ENCODE measurements at places on chromosomes 1 and 21.
A peak's percentile ranks its signal among the peaks of the same experiment; 100 is the strongest.

GRCh38 chr1:176897350-176898236, 266.9 kb downstream of the ASTN1 start:
- DNase-seq, result no peak

DNA sequence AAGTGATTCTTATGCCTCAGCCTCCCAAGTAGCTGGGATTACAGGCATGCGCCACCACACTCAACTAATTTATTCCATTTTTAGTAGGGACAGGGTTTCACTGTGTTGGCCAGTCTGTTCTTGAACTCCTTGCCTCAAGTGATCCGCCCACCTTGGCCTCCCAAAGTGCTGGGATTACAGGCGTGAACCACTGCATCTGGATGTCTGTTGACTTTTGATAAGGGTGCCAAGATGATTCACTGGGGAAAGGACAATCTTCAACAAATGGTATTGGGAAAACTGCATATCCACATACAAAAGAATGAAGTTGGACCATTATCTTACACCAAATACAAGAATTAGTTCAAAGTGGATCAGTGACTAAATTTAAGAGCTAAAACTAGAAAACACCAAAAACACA, 19.8 kb downstream of the RO60 start:
- no peak for DNase-seq

GRCh38 chr1:211613951-211614350, 35.0 kb upstream of the SLC30A1 start:
- DNase-seq, result no peak

- DNase-seq, result no peak
These were observed 1.9 kb downstream of the PSMG1 start for GRCh38 chr21:39181205-39181818.

DNA sequence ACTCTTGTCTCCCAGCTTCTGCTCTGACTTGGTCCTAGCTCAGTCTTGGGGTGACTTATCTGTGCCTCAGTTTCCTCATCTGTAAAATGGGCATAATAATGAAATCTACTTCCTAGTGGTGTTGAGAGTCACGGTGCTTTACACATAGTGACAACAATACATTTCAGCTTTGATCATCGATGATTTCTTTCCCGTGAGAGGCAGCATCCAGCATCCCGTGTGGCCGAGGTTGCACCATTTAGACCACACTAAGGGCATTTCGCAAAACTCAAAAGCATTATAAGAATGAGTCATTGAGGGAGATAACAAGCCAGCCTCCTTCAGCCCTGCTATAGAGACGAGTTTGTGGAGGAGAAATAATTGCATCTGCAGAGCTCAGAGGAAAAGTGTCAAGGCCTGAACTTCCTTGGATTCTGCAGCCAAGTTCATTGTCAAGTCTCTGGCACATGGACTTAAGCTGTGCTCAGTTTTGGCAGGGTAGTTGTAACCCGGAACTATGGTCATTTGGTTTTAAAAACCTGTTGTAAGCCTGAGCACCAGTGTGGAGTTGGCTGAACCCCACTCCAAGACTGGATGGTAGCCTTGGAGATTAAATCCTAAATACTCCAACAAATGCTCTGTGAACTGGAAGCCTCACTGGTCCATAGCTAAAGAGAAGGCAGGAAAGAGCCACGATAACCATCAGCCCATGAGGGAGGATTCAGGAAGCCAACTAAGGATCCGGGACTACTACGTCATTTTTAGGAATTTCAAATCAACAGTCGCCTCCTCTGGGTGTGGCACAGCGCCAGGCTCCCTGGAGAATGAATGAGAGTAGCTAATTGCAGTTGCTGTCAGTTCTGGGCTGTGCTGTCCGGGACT, 64.2 kb downstream of the TCP10L start:
- no peak for DNase-seq

- DNase-seq, result no peak
These were observed 6.2 kb upstream of the B3GALT2 start for GRCh38 chr1:193192586-193192985.

DNA sequence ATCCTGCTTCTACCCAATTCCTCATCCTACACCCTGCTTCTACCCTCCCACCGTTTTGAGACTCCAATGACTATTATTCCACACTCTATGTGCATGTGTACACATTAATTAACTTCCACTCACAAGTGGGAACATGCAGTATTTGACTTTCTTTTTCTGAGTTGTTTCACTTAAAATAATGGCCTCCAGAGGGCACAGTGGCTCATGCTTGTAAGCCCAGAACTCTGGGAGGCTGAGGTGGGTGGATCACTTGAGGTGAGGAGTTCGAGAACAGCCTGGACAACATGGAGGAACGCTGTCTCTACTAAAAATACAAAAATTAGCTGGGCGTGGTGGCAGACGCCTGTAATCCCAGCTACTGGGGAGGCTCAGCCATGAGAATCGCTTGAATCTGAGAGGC, 464.8 kb downstream of the PTBP2 start:
- DNase-seq, result no peak

DNA sequence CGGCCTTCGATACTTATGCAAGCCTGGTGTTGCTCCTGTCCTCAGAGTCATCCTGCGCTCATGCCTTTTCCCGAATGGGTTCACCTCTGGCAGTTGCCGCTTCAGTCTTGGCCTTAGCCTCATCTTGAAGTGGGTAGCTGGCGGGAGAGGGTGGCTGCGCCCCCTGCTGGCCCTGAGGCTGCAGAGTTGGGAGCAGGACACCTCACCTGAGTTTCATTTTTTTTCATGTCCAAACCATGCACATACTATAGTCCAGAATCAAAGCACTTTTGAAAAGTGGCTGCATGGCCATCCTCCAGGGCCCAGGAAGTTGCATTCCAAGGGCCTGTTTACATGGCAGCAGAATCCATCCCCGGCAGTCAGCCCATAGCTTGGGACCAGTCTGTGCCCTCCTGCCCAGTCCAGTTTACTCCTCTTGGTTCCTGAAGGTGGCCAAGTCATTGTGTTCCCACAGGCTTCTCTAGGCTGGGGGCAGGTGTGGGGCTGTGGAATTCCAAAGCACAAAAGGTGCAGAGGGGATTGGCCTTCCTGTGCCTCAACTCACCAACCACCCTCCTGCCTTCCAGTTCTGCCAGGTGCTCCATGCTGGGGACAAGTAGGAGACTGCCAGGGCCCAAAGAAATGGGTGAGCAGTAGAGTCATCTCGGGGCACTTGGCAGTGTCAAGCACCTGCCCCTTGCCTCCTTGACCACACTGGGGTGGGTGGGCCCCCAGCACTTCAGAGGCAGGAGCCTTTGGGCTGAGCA, 44.0 kb downstream of the YARS1 start:
- peak; percentile 64 for DNase-seq

DNA sequence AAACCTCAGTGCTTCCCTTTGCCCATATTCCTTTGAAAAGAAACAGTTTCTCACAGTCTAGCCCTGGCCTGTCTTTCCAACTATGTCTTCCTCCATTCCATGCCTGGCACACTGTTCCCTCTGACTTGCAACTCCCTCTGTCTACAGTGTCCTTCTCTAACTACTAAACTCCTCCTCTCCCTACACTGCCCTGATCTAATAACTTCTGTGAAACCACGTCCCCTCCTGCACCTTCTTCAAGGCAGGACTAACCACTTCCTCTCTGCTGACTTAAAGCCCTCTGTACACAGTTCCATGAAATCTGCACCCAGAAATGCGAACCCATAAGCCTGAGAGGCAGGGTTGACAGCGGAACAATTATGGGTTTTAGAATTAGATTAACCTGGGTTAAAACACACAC, 62.2 kb upstream of the ATP1B1 start:
- peak; percentile 47 for DNase-seq

GRCh38 chr21:28298251-28298672, 694.4 kb downstream of the LTN1 start:
- DNase-seq, result no peak

GRCh38 chr1:162319493-162320175, 57.0 kb downstream of the SPATA46 start:
- no peak for DNase-seq

- DNase-seq, result no peak
These were observed 77.9 kb upstream of the EXO1 start for GRCh38 chr1:241770115-241770514.

GRCh38 chr21:19353256-19353655, 949.7 kb upstream of the TMPRSS15 start:
- no peak for DNase-seq

GRCh38 chr1:232628335-232629249, 1.3 kb downstream of the SIPA1L2 start:
- no peak for DNase-seq

- DNase-seq, result no peak
These were observed 34.2 kb upstream of the ABCD3 start for GRCh38 chr1:94383966-94384408.

DNA sequence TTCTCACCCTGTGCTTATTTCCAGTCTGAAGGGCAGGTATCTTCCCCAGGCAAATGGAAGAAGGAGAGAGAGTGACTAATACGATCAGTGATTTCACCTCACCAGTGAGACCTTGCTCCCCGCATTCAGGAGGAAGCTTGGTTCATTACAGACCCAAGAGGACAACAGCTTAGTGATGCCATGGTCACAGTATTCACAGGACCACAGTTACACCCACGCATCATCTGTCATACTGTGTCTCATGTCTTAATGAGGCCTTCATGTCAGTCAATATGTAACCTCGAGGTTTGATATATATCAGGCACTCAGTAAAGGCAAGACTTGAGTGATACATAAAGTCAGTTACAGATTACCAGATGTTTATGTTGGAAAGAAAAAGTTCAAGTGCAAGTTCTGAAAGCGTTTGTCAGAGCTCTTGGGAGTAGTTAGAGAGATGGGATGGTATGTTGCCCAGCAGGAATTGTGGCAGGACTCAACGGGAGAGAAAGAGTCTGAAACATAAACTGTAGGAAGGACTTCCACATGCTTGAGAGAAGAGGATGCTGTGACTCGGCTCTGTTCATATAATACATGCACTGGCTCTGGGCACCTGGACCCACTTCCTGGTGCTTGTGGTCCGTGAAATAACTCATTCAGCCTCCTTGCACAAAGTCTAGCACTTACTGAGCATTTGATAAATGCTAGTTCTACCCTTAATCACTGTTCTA, 33.3 kb downstream of the GNPAT start:
- DNase-seq, result no peak

- DNase-seq, result no peak
These were observed 712 bp downstream of the TEKT2 start for GRCh38 chr1:36084497-36085115.

GRCh38 chr1:114156538-114157274, 3.0 kb upstream of the SYT6 start:
- no peak for DNase-seq

- DNase-seq, result no peak
These were observed 254.7 kb downstream of the NFIA start for GRCh38 chr1:61337037-61337436.

DNA sequence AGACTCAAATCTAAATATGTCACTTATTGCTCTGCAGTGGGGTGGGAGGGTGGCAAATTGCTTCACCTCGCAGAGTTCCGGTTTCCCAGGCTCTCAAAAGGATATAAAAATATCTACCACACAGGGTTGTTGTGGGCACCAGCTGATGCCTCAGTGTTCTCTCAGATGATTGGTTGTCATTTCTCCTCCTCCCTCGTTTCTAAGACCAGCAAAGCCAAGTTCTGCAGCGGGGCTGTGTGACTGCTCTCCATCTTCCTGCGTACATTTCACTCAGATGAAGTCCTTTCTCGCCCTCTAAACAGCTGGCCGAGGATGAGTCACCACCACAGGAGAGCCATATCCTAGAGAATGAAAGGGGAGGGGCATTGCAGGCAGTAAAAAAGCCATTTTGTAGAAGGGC, 35.0 kb upstream of the VWA5B1 start:
- DNase-seq, result no peak

DNA sequence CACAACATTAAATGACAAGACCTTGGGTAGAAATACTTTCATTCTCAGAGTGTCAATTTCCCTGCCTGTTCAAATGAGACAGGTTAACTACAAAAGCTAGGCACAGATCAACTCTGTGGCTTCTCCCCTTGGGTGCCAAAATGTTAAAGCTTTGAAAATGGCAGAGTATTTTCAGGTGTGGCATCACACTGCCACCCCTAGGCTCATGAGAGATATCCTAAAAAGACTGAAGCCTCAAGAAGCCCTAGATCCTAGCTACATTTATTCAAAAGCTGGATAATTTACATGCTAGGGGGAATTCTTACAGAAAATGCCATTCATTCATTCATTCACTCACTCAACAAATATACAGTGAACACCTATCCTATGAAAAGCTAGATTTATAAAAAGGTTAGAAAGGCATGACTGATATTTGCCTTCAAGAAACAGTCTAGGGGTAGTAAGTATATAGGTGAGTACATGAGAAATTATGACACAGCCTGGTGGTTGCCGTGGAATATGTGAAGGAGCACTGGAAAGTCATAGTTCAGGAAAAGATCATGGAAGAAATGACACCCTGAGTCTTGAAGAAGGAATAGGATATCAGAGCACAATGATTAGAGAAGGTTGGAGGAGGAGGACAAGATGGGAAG, 15.9 kb upstream of the RAB4A start:
- DNase-seq, result peak; percentile 30

GRCh38 chr1:155455588-155456195, 106.9 kb downstream of the ASH1L start:
- DNase-seq, result no peak

DNA sequence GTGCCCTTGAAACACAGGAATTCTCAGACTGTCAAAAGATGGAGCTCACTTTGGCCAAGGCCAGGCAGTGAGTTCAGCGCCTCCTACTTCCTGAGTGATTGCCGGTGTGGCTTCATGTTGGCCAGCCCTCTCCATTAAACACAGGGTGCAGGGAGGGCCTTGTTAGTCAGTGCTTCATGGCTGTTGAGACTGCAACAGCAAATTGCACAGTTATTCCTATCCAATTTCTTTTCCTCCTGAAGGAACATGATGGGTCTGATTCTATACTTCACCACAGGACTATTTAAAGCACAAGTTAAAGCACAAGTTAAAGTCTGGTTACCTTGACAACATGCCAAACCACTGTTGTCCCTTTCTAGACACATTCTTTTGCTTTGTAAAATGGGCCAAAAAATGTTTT, 156.6 kb downstream of the SIPA1L2 start:
- no peak for DNase-seq

DNA sequence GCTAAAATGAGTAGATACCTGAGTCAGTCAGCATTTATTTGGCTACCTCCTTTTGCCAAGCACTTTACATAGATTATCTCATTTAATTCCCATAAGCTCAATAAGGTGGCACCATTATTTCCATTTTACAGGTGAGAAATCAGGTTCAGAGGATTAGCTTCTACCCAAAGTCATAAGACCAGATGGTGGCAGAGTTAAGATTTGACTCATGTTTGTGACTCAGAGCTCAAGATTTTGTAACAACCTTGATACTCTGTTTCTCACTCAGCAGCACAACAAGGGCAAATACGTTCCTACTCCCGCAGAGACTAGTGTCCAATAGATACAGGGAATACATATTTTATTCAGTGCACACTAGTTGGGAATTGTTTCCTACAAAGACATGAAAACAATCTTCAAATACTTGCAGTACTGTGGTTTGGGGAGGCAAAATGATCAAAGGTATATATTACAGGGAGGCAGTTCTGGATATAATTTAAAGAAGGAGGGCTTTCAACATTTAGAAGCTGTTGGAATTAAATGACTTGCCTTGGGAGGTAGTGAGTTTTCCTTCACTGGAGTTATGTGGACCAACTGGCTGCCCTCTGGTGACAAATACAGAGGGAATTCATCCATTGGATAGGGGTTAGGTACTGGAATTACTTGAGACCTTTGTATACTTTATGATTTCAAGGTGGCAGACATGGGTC, 3.6 kb downstream of the LEPR start:
- no peak for DNase-seq

GRCh38 chr1:239814306-239814881, 277.3 kb upstream of the FMN2 start:
- DNase-seq, result peak; percentile 2
